ENCODE measurements at places on chromosomes 1 and 21.
A peak's percentile ranks its signal among the peaks of the same experiment; 100 is the strongest.

GRCh38 chr21:36584980-36585940, 105.3 kb upstream of the CLDN14 start:
- no peak for DNase-seq

GRCh38 chr1:227733751-227734545, 1.2 kb downstream of the JMJD4 start:
- no peak for DNase-seq

DNA sequence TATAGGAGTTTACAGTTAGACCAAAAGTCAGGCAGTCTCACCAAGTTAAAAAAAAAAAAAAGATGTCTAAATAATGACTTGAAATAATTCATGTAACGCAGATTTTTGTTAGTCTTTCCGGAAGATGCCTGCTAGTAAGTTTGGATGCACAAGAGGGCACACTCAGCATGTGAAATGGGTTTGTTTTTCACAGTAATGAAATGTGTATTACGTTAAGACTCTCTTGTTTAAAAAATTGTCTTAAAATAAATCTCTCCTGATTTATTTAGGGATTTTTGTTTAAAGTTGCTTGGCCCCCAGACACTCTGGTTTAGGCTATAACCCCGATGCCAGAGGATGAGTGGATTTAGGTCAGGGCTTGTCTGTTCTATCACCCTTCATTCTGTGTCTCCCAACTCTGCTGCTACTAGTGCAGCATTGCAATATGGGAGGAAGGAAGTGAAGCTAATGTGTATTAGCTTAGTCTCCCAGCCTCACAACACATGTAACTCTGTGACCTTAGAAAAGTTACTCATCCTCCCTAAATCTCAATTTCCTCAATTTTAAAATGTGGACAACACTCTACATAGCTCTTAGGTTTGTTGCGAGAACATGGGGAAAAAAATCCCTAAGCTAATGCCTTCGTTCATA, 25.7 kb downstream of the CTH start:
- no peak for DNase-seq

- DNase-seq = no peak
Measured at GRCh38 chr1:110455151-110455550, 4.2 kb downstream of the PROK1 start.

DNA sequence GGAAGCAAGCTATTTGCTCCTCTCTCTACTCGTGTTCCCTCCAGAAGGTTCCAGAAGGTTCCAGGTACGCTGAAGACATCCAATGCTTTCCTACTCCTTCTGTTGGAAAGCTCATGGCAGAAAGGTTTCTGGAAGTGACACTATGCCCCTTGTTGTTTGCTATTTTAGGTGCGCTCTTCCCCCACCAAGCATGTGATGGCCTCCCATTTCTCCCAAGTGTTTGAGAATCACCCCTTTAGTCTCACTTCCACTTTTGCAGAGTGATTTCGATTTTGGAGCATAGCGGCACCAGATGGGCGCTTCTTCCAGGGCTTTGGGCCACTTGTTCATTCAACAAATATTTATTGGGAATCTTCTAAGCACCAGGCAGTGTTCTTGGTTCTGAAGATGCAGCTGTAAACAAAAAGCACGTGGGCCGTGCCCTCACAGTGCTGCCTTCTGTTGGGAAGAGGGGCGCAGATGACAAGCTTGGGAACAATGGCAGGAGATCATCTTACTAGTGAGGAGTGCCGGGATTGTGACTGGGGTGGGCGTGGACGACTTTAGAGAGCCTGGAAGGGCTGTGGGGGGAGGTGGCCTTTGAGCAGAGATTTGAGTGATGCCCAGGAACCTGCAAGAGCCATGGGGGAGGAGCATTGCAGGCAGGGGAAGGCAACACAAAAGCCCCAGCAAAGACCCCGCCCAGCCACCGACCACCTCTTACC, 43.0 kb upstream of the TARDBP start:
- DNase-seq = peak; percentile 71

- DNase-seq = no peak
Measured at GRCh38 chr1:54464031-54464476, 57.9 kb upstream of the SSBP3 start.

- no peak for DNase-seq
Measured at GRCh38 chr1:44591381-44591780, 82.9 kb downstream of the TMEM53 start.

DNA sequence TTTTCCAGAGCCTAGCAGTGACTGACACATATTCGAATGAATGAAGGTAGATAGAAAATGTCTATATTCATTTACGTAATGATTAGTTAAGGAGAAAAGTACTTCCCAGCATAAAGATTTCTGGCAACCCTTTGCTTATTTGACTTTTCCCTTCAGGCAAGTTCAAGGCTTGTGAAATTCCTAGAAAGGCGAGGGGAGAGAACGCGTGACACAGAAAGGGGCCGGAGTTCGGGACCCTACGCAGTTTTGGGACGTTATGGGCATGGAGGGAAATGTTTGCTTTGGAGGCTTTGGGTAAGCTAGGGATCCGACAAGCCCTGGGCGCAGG, 472 bp upstream of the USP25 start:
- DNase-seq = no peak

- no peak for DNase-seq
Measured at GRCh38 chr21:32921632-32922230, 104.0 kb upstream of the OLIG2 start.

- no peak for DNase-seq
Measured at GRCh38 chr1:59057211-59057694, 239.6 kb upstream of the FGGY start.

DNA sequence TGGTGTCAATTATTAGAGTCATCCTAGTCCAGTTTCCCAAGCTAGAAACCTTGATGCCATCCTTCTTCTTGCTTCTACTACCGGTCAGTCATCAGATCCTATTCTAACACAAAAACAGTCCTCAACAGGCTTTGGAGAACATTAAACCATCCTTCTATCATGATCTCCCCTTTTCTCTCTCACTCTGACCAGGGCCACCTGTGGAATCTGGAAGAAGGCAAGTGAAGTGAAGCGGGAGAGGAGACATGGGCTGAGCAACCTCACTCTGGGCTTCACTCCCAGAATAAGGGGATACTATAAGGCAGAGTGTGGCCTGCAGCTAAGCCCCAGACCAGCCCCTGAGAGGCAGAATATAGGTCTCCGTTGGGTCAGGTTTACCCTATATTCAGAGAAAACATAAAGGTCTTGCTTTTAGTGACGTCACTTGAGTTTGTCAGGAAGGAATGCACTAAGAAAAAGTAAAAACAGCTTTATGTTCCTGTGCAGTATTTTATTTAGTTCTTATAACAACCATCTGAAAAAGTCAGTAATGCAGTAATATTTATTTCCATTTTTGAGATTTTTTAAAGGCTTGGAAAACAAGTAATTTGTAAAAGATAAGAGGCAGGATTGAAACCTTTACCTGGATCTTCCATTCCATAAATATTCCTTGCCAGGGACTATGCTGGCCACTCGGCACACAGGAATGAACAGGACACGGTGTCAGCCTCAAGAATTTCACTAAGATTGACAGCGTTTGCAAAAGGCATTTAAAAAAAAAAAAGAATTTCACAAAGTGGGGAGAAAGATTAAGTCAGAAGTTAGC, 61.3 kb downstream of the NFASC start:
- no peak for DNase-seq

- DNase-seq = no peak
Measured at GRCh38 chr1:243962541-243962940, 88.5 kb upstream of the ZBTB18 start.

GRCh38 chr21:29938776-29939103, 1.1 kb downstream of the GRIK1 start:
- DNase-seq = no peak

DNA sequence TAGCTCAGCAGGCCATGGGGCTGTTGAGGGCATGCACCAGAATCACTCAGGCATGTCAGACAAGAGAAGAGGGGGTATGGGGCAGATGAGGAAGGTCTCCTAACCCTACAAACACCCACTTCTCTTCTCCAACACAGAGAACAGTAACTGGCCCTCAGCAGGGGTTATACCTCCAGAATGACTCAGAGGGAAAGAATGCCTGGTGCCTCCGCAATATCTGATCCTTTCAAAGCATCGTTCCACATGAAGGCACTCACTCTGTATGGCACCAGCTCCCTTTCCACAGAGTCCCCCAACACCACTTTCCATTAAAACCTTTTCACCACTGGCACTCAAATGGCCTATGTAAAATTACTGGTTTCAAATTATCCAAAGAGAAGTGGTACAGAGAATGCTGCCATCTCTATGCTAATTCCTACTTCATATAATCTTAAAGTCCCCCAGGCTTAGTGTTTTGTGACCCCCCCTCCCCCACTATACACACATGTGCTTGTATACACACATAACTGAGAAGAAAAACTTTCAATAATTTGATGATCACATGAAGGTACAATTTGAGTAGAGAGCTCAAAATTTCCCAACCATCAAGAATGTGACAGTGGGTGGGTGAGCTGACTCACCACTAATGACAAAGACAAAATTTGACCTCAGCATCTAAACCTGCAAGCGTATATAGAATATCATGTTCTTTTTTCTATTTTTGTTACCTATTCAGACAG, 91.5 kb downstream of the SIPA1L2 start:
- DNase-seq = no peak

GRCh38 chr1:23664837-23665795, 26.5 kb upstream of the RPL11 start:
- DNase-seq = peak; percentile 50

GRCh38 chr1:227170361-227171166, 147.7 kb downstream of the CDC42BPA start:
- no peak for DNase-seq

DNA sequence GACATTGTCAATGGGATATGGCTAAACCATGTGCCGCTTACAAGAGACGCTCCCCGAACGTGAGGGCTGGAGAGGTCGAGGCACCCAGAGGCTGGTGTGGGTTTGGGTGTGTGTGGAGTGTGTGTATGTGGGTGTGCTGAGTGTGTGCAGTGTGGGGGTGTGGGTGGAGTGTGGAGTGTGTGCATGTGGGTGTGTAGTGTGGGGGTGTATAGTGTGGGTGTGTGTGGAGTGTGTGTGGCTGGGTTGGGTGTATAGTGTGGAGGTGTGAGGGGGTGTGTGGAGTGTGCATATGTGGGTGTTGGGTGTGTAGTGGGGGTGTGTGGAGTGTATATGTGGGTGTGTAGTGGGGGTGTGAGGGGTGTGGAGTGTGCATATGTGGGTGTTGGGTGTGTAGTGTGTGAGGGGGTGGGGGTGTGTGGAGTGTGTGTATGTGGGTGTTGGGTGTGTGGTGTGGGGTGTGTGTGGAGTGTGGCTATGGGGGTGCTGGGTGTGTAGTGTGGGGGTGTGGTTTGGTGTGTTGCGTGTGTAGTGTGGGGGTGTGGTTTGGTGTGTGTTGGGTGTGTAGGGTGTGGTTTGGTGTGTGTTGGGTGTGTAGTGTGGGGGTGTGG, 42.2 kb downstream of the SLC19A1 start:
- DNase-seq = no peak

DNA sequence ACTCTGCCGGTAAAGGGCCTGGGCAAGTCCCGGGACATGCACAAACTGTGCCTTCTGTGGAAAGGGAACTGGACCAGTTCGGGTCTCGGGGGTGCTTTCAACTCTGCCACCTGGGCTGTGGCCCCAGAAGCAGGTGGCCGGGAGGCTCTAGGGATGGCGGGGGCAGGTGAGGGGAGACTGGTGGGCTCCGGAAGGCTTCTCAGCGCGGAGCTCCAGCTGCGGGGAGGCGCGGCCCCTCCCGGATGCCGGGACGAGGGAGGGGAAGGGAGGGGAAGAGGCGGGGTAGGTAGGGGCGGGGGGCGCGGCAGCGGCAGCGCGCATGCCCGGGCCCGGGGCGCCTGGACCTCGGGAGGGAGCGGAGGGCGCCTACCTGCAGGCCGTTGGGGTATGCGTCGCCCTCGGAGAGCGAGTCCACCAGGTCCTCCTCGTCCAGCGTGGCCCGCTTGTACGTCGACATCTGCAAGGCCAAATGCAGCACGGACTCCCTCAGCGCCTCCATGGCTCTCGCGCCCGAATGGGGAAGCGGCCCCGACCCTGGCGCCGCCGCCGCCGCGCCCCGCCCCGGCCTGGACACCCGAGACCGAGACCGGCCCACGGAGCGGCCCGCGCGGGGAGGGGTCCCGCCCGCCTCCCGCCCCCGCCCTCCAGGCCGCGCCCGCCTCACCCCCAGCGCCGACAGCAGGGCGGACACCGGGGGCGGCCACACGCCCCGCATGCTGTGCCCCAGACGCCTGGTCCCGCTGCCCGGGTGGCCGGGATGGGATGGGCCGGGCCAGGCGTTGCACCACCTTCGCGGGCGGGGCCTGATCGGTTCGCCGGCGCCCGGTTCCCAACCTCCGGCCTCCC, at the start of gene ECE1:
Gene ECE1 (minus strand): TSS at position 764 of the 846 bp plus-strand sequence. CDS start 49 bp downstream, at position 715.
- DNase-seq = peak; percentile 44
